Lower leg skin (tissue), 4 donors: ENCODE measurements at places on chromosomes 5 and 9. TPM values are rescaled to one million over a fixed set of nuclear protein-coding genes. Genes with fewer than 3 reads are reported as not detected.

DNA sequence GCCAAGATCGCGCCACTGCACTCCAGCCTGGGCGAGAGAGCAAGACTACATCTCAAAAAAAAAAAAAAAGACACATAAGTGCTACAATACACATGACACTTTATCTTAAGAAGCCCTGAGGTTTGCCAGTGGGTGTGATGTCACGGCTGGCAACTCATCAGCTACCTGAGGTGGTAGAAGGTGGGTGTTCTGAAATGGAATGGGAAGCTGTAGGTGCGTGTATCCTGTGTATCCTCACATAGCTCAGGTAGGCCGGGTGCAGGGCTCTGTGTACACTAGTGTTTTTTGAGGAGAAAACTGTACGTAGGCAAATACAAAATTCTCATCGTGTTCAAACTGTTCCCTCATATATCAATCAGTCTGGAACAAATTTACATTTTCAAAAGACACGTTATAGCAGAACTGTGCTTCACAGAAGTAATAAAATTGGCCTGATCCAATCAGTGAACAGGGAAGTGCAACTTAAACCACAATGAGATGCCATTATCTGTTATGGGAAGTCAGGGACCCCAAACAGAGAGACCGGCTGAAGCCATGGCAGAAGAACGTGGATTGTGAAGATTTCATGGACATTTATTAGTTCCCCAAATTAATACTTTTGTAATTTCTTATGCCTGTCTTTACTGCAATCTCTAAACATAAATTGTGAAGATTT is 10.4 kb downstream of the BICD2 start:
- DNase-seq, result no peak

DNA sequence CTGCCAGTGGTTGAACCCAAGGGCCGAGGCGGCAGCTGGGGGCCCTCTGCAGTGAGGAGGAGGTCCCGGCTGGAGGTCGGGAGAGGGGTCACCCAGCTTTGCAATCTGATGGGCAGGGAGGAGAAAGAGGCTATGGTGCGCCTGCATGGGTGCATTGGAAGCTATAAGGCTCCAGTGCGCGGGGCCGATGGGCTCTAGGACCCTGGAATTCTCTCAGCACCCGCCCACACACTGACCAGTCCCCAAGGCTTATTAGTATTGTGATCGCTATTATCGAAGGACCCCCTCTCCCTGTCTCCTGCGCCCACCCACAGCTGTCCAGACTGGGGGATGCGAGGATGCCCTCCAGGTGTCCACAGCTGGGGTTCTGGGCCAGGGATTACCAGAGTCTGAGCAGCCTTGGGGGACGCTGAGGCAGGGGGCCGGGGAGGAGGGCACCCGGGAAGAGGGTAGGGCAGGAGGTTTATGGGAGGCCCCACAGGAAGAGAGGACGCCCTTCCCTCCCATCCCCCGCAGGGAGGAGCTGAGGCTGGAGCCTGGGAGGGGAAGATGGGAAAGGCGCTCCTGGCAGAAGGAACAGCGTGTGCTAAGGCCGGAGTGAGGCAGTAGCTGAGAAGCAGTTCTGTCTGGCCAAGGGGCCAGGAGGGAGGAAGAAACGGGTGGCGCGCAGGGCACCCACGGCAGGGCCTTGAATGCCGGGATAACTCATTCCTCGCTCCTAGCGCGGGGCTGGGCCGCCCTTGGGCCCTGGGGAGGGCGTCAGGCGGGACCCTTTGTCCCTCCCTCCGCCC is 24.2 kb downstream of the C9orf50 start:
- DNase-seq, result no peak

- no peak for DNase-seq
Measured at GRCh38 chr9:87097238-87097637, 149.9 kb upstream of the GAS1 start.

GRCh38 chr5:6873359-6873758 is 160.1 kb downstream of the TENT4A start:
- DNase-seq, result no peak

DNA sequence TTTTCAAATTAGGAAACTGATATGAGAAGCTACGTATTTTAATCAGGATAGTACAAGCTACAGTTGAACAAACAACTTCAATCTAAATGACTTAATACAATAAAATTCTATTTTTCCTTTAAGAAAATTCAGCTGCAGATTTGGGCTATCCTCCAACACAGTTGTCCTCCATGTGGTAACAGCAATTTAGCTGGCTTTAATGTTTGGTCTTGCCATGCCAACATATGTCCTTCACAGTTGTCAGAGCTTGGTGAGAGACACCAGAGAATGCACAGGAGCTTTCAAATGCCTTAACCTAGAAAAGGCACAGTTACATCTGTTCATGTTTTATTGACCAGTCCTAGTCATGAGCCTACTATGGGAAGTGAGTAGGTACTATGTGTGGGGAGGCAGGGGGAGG is 10.8 kb downstream of the FAM174A start:
- DNase-seq, result no peak

GRCh38 chr5:179227580-179228311 is 117.5 kb downstream of the ADAMTS2 start:
- DNase-seq, result peak; percentile 80

- no peak for DNase-seq
Measured at GRCh38 chr5:179111267-179112207, 51.4 kb downstream of the ZNF354C start.

DNA sequence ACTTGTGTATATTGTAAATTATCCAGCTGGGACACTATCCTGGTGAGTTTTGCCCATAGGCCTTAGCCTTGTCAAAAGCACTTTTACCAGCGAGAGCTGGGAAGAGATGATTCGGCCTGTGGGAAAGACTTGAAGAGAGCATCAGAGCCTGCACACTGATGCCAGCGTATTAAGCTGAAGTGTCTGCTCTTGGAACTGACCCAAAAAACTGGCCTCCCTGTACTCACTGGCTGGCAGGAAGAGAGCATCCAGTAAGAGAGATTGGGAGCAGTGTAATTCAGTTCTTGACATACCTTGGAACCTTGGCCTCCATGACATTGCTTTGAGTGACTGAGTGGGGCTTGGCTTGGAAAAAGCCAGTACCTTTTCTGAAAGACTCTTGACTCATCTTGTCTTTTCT is 73.7 kb downstream of the ZNF462 start:
- DNase-seq, result no peak

- DNase-seq, result no peak
Measured at GRCh38 chr9:123345567-123345955, 10.4 kb upstream of the CRB2 start.

GRCh38 chr5:158456756-158457155 is 597.8 kb upstream of the CLINT1 start:
- no peak for DNase-seq

The CCNI2 gene
- total RNA-seq, result 0.49 TPM

The SARDH gene
- not detected for total RNA-seq

The SPATA31E1 gene
- total RNA-seq, result not detected
